ENCODE measurements at places on chromosomes 12 and 14. TPM values are rescaled to one million over a fixed set of nuclear protein-coding genes. Genes with fewer than 3 reads are reported as not detected.

SPTLC2 gene
- total RNA-seq: 21.5 TPM

- DNase-seq: no peak
These were observed 152.3 kb downstream of the ZNF664 start for GRCh38 chr12:124125203-124125871.

- DNase-seq: no peak
These were observed 16.3 kb upstream of the SLCO1A2 start for GRCh38 chr12:21350975-21351374.

- DNase-seq: no peak
These were observed 310.4 kb downstream of the KCNC2 start for GRCh38 chr12:74899031-74899829.

DNA sequence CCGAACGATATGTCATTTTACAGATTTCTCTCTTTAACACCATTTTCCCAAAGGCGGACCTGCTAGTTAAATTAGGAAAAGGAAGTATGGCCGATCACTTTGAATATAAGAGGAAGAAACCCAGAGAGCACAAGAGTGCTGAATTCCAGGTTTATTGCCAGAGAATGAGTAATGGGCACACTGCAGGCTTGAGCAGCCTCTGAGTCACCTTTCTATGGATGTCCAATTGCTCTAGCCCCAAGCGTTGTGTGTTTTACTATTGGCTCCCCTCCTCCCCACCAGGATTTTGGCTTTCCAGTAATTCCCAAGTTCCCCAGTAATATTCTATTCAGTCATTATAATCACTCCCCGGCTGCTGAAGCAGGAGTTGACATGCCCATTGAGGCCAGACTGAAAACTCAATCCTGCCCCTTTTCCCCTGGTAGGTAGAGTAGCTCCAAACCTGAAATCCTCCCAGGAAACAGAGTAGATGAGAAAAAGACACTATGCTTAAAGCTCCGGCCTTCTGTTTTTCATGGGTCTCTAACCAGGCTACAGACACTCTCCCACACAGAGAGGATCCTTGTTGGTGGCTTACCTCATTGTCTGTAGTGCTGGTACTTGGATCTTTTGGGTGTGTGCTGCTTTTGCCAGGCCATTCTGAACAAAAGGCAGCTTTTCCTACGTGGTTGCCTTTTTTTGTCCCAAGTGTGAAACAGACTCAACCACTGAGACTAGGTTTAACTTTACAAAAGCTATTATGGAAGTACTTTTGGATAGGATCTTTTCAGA, 704.3 kb upstream of the FLRT2 start:
- DNase-seq: no peak

GRCh38 chr14:75605916-75606315, 27.5 kb downstream of the FLVCR2 start:
- DNase-seq: no peak

DNA sequence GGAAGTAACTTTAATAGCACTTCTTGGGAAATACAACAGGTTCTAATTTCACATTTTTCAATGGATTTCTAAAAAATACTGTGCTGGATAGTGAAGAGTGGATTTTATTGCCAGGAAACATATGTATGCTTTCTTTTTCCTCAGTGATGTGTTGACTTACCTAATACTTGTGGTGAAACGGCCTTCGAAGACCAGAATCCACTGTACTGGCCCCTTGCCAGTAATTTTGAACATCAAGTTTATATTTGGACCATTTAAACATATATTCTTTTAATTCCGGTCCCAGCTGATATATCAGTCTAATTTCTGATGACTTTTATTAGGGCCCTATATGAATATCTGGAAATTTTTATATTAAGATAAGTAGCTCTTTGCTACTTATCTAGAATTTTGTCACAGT, 1.8 kb downstream of the MSRB3 start:
- DNase-seq: no peak

All from ovary (tissue), 10 donors.